ENCODE measurements at places on chromosomes 11 and 22. TPM values are rescaled to one million over a fixed set of nuclear protein-coding genes. Genes with fewer than 3 reads are reported as not detected.

- no peak for DNase-seq
These were observed 1120.7 kb downstream of the LRRC4C start for GRCh38 chr11:40338739-40339138.

- no peak for DNase-seq
These were observed 38.1 kb upstream of the SYT7 start for GRCh38 chr11:61618978-61619377.

DNA sequence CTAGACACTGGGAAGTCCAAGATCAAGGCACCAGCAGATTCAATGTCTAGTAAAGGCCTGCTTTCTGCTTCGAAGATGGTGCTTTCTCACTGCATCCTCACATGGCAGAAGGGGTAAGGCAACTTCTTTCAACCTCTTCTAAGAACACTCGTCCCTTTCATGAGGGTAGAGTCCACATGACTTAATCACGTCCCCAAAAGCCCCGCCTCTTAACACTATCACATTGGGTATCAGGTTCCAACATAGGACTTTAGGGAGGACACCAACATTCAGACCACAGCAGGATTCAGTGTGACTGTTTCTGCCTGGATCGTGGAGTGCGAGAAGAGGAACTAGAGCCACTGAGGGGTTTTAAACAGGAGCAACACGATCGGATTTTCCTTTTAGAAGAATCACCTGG, 3.7 kb upstream of the TIRAP start:
- DNase-seq: no peak

Gene CABP4
- total RNA-seq: 1.2 TPM

DNA sequence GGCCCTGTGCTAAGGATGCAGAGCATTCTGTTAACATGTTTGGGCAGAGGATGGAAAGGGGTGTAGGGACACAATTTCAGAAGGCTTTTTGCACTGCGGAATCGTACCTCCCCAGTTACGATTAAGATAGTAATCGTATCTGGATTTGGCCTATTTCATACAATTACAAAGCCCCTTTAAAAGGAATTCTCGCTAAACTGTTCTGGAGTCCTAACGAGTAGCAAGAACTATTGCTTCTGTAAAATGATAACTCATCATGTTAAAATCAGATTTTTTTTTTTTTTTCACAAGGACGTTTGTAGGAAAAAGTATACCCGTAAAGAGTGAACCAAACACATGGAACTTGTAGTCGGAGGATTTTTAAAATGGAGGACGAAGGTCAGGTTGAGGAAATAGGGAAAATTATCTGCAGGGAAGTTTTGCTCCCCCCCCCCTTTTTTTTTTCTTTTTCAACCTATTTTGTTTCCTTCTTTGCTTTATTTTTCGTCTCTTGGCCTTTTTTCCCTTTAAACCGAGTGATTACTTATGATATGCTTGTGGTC, 934 bp downstream of the HSD17B12 start:
- peak; percentile 27 for DNase-seq

- DNase-seq: no peak
These were observed 99.8 kb downstream of the ARL14EP start for GRCh38 chr11:30422447-30423278.
